ENCODE measurements at places on chromosomes 2 and 18. TPM values are rescaled to one million over a fixed set of nuclear protein-coding genes. Genes with fewer than 3 reads are reported as not detected.

The MROH2A gene
- not detected for total RNA-seq

The DSG2 gene
- total RNA-seq, result 144 TPM

The SOX11 gene
- total RNA-seq, result 26.5 TPM

DNA sequence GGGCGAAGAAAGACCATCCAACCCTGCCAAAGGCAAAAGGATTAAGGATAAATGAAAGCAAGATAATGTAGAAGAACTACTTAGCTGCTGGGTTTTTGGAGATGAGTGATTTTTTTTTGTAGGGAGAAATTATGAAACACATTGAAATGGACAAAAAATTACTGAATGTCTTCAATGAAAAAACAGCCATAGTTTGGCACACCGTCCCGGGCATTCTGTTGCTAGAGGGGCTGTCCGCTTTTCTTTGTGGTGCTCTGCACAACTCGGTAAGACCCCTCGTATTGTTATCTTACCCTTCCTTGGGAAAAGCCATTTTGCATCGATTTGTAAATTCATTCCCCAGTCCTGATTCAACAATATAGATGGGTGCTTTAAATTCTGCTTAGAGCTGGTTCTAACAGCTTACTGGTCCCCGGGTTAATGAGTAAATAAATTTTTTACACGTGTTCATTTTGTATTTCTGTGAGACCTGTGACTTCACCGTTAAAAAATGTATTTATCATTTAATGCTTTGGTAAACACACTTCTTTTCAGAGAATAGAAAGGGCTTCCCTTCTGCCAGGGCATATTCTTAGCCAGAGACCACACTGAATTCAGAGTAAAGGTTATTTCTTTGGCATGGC, 912 bp upstream of the LAPTM4A start:
- no peaks in the 10 kb centered on the region for H3K27me3 ChIP-seq
- no peaks in the 10 kb centered on the region for H3K36me3 ChIP-seq
- peak overlapping the region; percentile 53 for H3K27ac ChIP-seq

DNA sequence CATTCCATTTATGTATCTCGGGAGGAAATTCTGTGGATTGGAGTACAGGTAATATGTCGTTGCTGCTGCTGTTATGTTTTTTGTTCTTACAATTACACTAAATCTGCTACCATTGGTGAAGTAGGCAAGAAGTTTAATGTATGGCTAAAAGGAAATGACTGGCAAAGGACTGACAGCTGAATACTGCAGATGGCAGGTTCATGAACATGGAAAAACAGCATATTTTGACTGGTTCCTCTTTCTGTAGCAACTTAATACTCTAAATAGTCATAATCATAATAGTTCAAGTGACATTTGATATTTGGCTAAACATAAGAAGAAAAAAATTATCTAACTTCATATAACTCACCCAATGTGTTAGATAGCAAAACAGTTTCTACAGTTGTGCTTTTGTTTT, 84.5 kb upstream of the PGAP1 start:
- peaks cover 23% of the 10 kb centered on the region for H3K4me1 ChIP-seq
- no peaks in the 10 kb centered on the region for H3K27me3 ChIP-seq
- H3K4me3 ChIP-seq, result no peak overlapping the region
- no peak overlapping the region for H3K27ac ChIP-seq
- no peak for DNase-seq

- H3K27ac ChIP-seq, result no peak overlapping the region
- no peak overlapping the region for H3K4me3 ChIP-seq
- DNase-seq, result no peak
- H3K36me3 ChIP-seq, result no peaks in the 10 kb centered on the region
Measured at GRCh38 chr2:170191166-170191866, 13.4 kb downstream of the MYO3B start.

DNA sequence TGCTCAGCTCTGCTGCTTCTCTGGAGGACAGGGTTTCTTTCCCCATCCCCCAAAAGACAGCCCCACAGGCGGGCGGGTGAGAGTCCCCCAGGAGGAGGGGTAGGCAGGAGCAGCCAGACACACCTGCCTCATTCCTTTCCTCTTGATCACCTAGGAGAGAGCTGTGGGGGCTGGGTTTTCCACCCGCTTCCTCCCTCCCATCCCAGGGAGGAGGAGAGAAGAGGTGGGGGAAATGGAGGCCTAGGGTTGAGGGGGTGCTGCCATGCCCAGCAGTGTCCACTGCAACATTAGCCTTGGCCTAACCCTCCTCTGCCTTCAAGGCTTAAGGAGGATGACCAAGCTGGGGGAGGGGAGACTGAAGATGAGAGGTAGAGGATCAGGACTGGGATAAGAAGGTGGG, 14.7 kb downstream of the WNT10A start:
- peaks cover 100% of the 10 kb centered on the region for H3K27me3 ChIP-seq
- peaks cover 27% of the 10 kb centered on the region for H3K4me1 ChIP-seq
- H3K36me3 ChIP-seq, result no peaks in the 10 kb centered on the region
- H3K4me3 ChIP-seq, result 0 out of 2 replicates have a peak overlapping the region, but pooled peaks have one; percentile 28
- DNase-seq, result peak; percentile 65

- no peak for DNase-seq
- no peak overlapping the region for H3K27ac ChIP-seq
- H3K36me3 ChIP-seq, result peaks cover 44% of the 10 kb centered on the region
- H3K27me3 ChIP-seq, result no peaks in the 10 kb centered on the region
Measured at GRCh38 chr2:215315301-215315700, 3.4 kb downstream of the ATIC start.

GRCh38 chr2:126765395-126765794, 109.4 kb downstream of the GYPC start:
- H3K27ac ChIP-seq, result no peak overlapping the region
- no peak overlapping the region for H3K4me3 ChIP-seq
- DNase-seq, result no peak
- H3K27me3 ChIP-seq, result no peaks in the 10 kb centered on the region
- H3K36me3 ChIP-seq, result no peaks in the 10 kb centered on the region

- H3K4me3 ChIP-seq, result peak overlapping the region; percentile 85
- H3K4me1 ChIP-seq, result peaks cover 20% of the 10 kb centered on the region
- H3K27ac ChIP-seq, result no peak overlapping the region
Measured at GRCh38 chr2:192194265-192194865, 368 bp downstream of the TMEFF2 start.

GRCh38 chr2:31233231-31233630, 721 bp upstream of the EHD3 start:
- H3K4me1 ChIP-seq, result peaks cover 16% of the 10 kb centered on the region
- H3K36me3 ChIP-seq, result no peaks in the 10 kb centered on the region
- H3K27ac ChIP-seq, result no peak overlapping the region
- H3K4me3 ChIP-seq, result no peak overlapping the region

DNA sequence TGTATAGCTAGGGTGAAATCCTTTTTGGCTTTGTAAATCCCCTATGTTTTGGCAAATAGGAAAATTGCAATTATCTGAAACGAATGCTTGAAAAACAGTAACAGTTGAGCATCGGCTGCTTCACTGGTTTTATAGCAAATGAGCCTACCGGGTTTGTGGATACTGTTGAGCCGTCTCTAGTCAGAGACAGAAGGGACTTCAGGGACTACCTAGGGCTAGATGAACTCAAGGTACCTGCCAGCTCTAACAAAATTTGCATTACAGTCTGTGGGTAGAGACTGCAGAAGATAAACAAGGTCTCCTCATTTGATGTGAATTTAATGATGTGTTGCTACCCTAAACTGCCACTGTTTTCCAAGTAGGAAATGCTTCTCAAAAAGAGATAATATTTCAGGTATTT, 101.1 kb downstream of the EML6 start:
- no peaks in the 10 kb centered on the region for H3K36me3 ChIP-seq
- peaks cover 10% of the 10 kb centered on the region for H3K4me1 ChIP-seq
- no peaks in the 10 kb centered on the region for H3K27me3 ChIP-seq
- H3K4me3 ChIP-seq, result no peak overlapping the region
- no peak overlapping the region for H3K27ac ChIP-seq

DNA sequence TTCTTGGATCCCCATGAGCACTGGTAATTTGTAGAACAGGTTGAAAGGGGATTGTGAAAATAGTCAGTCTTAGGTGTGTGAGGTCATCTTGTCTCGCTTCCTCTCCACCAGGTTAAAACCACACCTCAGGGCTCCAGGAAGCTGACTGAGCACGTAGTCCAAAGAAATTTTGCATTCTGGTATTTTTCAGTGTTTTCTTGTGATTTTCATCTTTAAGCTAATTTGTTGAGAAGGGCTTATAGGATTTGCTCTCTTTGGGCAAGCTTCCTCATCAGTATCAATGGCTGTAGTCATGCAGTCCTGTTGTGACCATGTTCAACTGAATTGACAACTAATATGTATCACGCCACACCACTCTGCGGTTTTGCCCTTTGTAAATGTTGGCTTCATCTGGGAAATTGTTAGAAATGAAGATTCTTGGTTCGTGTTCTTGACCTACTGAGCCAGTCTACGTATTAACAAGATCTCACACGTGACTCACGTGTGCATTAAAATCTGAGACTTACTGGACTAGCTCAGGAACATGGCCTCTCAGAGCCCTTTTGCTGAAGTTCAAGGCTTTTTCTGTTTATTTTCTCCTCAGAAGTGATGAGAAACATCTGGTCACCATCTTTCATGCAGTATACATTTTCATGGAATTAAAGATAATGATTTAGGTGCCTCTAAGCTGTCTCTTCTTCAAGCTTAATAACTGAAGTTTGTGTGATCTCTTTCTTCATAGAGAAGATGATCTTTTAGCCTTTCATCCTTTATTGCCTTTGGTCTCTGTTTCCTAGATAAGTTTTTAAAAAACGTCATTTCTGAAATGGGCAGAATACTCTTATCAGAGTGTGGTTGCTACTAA, 32.8 kb downstream of the FMNL2 start:
- peaks cover 24% of the 10 kb centered on the region for H3K4me1 ChIP-seq
- no peak overlapping the region for H3K4me3 ChIP-seq
- no peaks in the 10 kb centered on the region for H3K27me3 ChIP-seq
- DNase-seq, result no peak
- H3K27ac ChIP-seq, result no peak overlapping the region
- no peaks in the 10 kb centered on the region for H3K36me3 ChIP-seq

GRCh38 chr2:106012591-106013347, 181.3 kb downstream of the UXS1 start:
- H3K36me3 ChIP-seq, result no peaks in the 10 kb centered on the region
- H3K27ac ChIP-seq, result no peak overlapping the region
